ENCODE measurements at places on chromosomes 2 and 18.

DNA sequence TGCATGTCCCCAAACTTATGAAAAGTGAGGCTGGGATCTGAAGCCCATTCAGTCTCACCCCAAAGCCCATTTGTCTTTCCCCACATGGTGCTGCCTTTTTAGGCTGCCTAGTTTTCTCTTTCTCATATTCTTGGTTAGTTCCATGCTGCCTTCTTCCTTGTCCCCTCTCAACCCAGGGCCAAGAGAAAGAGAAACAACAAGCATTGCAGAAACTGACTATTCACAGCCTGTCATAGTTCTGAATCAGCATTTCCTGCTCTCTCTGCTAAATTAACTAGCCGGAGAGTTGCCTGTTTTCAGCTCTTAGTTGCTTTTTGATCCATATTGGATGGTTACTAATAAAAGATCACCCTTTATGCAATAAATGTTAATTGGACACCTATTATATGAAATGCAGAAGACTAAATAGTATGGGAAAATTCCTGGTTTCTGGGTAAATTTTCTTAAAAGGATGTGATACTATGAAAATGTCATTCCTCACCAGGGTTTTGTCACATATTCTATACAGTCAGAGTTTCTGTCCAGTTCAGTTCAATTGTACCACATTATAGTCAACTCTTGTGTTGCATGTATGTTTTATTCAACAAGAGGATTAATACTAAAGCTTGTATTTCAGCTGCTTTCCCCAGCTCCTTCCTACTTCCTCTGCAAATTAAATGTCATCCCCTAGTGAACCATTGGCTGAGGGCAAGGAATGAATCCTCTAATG lies 246.5 kb downstream of the GALR1 start:
- DNase-seq, result no peak

DNA sequence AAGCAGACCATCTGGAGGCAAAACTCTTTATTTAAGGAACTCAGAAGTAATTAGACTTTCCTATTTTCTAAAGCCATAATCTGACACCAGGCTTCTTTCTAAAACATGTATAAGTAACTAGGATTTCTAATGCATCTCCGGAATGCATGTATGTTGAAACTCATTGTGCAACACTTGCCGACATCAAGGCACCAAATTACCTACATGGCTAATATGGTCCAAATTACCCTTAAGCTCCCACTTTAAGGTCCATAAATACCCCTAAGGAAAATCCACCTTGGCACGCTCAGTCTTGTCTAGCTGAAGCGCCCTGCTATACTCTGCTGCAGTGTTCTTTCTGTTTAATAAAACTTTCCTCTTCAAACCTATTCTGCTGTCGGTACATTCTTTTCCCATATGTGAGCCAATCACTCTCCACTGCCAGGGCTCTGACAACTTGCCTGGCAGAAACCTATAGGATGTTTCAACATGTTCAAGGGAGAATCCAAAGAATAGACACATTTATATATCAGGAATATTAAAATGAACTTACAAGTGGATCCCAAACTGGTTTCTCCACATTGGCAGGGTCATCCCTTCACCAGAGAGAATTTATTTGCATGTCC lies 171.9 kb downstream of the GALNT1 start:
- DNase-seq, result no peak

DNA sequence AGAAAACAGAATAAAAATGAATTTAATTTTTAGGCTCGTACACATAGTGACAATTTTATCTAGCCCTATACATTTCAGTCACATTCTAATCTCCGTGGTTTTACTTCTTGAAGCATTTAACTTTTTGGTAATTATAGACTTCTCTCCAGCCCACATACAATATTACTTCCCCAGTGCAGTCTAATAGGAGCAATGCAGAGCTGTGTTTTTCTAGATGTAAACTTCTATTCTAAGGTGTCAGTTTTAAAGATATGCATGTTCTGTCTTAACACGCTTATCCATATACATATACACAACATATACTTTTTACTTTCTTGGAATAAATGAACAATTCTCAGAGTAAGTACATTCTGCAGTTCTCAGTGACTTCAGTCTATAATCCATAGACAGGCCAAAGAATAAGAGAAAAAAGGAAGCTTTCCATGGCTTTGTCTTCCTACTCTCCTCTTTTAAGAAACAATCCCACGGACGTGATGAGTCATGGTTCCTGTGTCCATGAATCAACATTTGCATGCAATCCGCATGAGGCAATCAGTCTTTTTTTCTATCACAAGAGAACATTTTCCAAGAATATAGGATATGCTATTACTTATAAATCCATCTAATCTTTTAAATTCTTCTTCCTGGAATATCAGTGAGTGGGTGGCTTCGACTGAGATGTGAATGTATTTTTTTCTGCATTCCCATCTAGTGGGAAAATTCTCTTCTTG lies 42.8 kb downstream of the CCDC102B start:
- DNase-seq, result peak; percentile 41

GRCh38 chr18:8803063-8803795 lies 97.9 kb downstream of the MTCL1 start:
- DNase-seq, result no peak

DNA sequence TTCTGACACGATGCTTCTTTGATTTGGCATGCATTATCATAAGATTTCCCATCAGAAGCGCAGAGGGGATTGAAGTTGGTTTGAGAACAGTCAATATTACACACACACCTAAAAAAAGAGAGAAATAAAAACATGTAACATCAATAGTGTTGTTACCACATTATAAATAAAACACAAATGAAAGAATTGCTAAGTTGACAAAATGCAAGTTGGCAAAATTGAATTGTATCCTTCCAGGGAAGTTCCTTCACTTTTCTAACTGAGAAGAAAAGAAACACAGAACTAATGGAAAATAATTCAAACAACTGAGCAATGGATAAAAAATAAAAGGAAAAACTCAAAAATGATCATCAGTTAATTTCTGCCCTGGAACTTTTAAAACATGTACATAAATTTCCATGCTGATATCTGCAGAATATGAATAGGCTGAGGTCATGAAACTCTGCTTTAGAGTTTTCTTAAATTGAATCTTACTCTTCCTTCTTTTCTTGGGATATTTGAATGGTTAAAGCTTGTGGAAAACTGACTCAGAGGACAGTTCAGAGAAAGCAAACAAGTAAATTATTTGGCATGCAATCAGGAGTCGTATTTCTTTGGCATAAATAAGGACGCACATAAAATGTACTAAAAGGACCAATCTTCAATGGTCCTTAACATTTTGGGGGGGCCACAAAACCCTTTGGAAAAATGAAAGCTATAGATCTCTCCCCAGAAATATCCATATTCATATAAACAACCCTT lies 152.4 kb upstream of the CAVIN2 start:
- no peak for DNase-seq

DNA sequence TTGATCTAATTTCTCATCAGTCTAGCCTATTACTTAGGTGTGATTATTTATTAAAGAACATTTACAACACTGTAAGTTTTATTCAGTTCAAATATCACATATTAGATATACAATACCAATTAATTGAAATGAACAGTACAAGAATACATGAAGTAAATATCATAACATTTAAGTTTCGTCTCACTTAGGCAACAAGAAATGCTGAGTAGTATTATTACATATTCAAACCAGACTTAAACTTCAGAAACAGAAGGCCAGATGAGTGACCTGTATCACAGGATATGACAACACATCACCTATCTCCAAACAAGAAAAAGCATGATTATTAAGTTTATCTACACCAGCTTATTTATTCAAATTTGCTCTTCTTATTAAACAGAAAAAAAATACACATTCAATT lies 48.9 kb downstream of the LONRF2 start:
- DNase-seq, result no peak

DNA sequence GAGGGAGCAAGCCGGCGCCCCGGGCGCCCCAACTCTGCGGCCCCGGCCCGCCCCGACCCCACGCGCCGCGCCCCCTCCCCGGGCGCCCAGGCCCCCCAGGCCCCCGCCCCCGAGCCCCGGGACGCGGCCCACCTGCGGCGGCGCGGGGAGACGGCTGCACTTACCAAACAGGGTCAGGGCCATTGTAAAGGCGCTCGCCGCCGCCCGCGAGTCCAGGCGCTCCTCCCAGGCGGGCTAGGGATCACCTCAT lies 526 bp downstream of the CHN1 start:
- no peak for DNase-seq

GRCh38 chr2:95001701-95002100 lies 23.8 kb upstream of the MAL start:
- no peak for DNase-seq

DNA sequence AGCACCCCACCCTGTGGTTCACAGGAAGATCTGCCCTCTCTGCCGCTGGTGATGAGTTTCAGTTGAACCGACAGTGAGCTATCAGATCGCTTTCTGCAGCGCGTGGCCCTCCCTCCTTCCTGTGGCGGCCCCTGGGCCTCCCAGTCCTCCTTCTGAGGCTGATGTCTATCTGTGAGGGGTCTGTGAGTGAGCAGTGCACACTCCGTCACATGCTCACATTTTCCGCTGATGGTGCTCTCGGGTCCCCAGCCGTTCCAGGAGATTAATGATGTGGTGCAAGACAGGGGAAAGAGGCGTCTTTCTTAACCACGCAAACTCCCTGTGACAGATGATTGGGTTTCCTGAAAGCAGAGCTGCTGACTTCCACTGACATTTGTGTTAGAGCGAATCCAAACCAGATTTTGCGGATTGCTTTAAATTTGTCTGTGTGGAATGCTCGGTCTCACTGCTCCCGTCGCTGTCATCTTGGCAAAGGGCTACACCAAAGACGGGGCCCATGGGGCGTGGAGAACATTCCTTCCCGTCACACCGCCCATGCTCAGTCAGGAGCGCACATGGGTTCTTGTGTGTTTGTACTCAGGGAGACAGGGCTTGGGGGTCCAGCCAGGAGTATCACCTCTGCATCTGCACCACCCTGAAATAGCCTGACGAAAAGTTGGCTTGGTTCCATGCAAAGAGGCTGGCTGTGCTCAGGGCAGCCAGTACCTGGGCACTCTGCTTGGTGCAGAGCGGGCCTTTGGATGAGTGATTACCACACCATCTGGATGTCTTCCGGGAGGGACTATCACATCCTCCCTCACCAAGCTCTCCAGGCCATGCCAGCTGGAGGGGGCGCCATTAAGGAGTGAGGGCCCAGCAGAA lies 154.7 kb upstream of the HS6ST1 start:
- DNase-seq, result peak; percentile 89

Data from femur (tissue), 1 donor.